CD8-positive, alpha-beta memory T cell (primary cell): ENCODE measurements at places on chromosomes 11 and 22. TPM values are rescaled to one million over a fixed set of nuclear protein-coding genes. Genes with fewer than 3 reads are reported as not detected.

Gene STX5
- total RNA-seq = 35.3 TPM

DNA sequence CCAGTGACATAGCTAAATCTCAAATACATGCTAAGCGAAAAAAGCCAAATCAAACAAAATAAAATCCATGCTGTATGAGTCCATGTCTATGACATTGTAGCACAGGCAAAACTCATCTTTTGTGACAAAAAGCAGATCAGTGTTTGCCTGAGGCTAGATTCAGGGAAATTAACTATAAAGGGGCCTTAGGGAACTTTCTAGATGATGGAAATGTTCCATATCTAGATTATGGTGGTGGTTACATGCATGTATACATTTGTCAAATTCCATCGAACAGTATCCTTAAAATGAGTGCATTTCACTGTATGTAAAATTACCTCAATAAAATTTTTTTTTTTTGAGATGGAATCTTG is 14.9 kb downstream of the CD5 start:
- no peak for DNase-seq

DNA sequence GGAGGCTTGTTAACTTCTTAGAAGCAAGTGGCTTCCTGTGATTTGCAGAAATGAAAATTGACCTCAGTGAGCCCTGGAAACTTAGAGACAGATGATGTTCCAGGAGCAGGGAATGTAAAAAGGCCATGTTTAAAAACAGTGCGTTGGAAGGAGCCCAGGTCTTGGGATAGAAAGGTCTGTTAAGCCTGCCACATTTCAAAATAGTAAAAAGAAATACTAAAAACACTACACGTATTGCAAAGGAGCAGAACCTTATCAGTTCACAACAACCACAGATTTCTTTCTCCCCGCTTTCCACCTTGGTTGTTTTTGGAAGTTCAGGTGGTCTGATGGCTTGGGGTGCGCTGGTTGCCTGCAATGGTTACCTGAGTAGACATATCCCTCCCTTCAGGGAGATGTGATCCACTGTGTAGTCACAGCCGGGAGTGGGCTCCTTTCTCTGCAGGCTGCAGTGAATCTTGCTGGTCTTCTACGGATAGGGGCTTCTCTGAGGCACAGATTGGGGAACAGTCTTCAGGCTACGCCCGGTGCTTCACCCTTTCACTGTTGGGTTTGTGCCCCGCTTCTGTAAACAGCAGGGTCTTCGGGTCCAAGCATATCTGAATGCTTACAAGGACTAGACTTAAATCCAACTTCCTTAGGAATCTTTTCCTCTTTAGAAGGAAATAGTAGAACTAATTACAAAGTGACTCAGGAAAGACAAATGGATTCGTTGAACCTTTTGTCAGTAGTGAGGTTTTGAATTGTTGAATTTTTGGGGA is 1.9 kb downstream of the TEAD1 start:
- DNase-seq = peak; percentile 7

- no peak for DNase-seq
Measured at GRCh38 chr22:40616578-40616977, 19.9 kb downstream of the MRTFA start.

- DNase-seq = no peak
Measured at GRCh38 chr22:41193829-41194228, 11.3 kb upstream of the L3MBTL2 start.

Gene SEPTIN5
- 0.20 TPM for total RNA-seq

- no peak for DNase-seq
Measured at GRCh38 chr11:41414771-41415440, 44.5 kb downstream of the LRRC4C start.

Gene TIGD3
- 1.2 TPM for total RNA-seq

DNA sequence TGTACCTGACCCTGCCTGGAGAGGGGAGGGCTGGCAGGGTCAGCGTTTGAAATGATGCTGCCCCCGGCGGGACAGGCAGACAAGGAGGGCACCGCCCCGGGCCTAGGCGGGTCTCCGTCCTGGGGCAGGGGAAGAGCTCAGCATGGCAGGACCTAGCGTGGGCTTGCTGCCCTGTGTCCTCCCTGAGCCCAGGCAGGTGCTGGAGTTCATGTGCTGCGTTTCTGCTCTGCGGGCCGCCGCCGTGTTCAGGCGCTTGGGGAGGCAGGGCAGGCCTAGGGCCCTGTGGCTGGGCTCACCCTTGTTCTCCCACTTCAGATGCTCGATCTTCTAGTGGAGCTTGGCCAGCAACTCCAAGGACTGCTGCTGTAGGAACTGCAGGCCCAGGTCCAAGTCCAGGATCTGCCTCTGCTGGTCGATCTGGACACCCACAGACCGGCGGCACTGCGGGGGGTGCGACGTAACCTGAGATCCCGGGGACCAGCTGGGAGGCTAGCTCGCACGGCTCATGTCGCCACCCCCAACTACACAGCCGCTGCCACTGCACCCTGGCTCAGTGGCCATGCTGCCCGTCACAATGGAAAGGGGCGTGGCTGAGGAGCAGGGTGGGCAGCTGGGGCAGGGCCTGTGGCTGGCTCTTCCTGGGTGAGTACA is 84.4 kb downstream of the MED15 start:
- DNase-seq = no peak

DNA sequence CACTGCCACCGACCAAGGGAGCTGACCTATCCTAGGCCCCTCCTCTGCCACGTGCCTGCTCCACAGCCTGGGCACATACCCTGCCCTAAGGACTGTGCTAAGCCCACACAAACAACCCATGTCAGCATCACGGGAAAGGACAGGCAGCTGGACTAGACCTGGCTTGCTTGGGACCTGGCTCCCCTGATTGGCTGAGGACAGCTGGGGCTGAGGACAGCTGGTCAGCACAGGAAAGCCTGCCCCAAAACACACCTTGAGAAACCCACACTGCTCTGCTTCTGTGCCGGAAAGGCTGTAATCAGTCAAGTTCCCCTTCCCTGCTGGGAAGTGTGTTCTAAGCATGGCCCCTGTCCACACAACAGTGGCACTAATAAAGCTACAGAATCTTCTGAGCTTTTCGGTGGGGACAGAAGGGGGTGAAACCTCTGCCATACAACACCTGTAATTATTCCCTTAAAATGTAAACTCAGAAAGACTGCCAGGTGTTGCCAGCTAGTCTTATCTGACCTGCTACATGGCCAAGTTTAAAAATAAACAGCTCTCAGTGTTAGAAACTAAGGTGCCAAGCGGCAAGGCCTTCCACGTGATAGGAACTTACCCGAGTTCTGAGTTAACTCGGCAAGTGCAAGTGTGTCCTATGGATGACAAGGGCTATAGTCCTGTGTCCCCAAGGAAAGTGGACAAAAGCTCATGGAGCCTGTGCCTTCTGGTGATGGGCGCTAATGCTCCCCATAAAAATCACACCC is 35.7 kb upstream of the ARFGAP3 start:
- no peak for DNase-seq

Gene CARD18
- total RNA-seq = not detected

- DNase-seq = no peak
Measured at GRCh38 chr11:16226245-16226644, 130.1 kb downstream of the SOX6 start.

DNA sequence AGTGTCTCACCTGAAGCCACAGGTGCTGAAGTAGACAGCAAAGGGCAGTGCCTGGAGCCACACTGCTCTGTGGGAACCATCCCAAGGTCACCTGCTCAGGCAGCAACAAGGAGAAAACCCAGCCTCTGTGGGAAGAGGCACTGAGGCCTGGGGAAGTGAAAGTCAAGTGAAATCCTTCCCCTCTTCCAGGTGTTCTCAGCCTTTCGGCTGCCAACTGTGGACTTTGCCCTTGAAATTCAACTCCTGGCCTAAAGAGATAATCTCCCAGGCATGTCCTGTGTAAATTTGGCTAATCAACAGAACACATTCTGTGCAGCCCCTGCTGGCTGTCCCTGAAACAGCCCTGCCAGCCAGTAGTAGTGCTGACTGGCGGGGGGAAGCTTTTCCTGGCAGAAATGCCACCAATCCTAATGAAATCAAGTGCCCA is 112.1 kb downstream of the RPL27A start:
- no peak for DNase-seq

- DNase-seq = no peak
Measured at GRCh38 chr22:38350444-38351359, 33.5 kb upstream of the CSNK1E start.

Gene GGTLC2
- total RNA-seq = not detected

DNA sequence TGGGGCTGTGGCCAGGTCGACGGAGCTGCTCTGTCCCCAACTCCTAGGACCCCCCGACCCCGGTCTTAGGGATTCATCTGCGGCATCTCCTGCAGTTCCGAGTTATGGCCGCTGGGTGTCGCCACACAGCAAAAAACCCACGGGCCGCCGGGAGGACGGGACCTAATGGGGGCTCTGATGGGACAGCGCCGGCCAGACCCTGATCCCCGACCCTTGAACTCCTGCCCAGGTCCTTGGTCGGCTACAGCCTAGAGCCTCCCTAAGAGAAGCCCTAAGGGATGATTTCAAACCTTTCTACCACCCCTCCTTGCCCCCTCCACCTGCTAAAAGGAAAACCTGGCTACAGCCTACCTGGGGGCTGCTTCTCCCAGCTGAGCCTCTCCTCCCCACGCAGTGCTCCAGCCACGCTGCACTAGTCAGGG is 30.8 kb upstream of the LRRC10B start:
- peak; percentile 42 for DNase-seq

DNA sequence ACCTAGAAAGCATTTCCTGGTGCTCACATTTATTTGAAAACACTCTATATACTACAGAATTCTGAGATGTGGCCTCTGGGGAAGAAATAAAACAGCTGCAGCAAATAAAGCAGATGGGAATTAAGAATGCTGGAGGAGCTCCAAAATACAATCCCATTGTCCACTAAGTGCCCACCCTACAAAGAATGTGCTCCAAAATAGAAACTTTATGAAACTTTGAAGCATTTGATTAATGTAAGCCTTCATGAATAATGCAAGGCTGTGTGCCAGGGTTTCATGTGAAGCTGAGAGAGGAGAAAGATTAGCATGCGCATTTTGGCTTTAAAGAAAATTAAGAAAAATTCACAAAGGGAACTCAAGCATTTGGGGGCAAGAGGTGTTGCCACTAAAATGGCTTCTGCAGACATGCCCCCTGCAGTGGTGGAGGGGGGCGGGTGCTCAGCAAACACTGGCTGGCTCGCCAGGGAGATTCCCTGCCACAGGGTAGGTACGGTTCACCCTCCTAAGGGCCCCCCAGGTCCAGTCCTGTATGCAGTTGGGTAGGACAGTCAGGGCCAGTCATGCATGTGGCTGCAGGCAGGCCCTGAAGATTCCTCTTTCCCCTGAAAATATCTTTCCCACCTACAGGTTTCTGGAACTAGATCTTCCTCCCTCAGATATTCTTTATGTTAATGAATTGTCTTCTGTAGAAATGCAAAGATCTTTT is 46.6 kb upstream of the RCN1 start:
- DNase-seq = no peak

Gene CCDC116
- 0.48 TPM for total RNA-seq

Gene ELF5
- total RNA-seq = not detected

- no peak for DNase-seq
Measured at GRCh38 chr11:108890482-108891105, 225.7 kb downstream of the DDX10 start.

DNA sequence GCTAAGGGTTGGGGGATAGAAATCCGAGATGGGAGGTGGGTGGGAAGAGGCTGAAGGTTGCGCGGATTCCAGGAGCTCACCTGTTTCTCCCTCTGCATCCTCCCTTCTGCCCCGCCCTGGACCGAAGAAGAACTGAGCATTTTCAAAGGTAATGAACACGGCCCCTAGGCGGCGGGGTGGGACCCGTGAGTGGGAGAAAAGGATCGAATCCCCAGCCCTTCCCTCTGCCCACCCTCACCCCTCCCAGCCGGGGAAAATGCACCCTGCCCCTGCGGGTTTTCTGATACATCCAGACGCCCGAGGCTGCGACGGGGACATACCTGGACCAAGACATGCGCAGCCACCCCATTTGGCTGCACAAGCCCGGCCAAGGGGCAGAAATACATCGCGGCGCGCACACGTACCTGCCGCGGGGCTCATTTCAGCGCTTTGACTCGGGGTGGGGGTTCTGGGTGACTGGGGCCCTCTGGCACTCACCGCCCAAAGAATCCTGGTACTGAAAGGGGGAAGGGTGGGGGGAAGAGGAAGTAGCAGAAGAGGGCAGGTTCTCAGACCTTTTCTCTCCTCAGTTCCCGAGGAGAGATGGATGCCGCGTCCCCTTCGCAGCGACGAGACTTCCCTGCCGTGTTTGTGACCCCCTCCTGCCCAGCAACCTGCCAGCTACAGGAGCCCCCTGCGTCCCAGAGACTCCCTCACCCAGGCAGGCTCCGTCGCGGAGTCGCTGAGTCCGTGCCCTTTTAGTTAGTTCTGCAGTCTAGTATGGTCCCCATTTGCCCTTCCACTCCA is 6.0 kb downstream of the VSIG2 start:
- no peak for DNase-seq

DNA sequence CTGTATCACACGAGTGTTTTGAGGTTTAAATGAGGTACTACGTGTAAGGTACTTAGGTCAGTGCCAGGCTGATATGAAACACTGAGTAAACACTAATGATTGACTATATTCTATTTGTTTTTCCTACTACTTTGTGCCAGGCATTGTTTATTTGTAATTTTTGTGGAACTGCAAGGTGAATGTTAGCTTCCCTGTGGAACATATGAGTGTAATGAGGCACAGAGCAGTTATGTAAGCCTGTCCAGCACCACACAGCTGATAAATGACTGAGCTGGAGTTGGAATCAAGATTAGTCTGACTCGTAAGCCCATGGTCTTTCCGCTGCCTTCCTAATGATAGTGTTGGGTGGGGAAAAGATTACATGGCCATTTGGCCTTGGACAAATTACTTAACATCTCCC is 5.9 kb downstream of the SLC37A2 start:
- DNase-seq = no peak

- no peak for DNase-seq
Measured at GRCh38 chr11:122440811-122441665, 214.5 kb upstream of the UBASH3B start.

DNA sequence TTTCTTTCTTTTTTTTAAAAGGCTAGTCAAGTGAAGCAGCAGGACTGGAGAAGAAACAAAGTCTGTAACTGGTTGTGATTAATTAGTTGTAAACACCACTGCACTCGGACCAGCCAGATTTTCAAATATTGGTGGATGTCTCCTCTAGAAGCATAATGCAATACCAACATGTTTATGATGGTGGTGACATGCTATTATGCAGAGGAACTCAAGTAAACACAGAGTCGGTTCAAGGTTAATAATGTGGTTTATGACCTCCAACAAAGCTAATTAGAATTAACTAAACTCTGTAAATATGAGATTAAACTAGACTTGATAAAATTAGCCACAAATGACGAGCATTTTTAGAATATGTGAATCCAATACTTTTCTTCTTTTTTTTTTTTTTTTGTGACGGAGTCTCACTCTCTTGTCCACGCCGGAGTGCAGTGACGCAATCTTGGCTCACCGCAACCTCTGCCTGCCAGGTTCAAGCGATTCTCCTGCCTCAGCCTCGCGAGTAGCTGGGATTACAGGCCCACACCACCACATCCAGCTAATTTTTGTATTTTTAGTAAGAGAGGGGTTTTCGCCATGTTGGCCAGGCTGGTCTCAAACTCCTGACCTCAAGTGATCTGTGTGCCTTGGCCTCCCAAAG is 11.8 kb upstream of the AGBL2 start:
- no peak for DNase-seq

- no peak for DNase-seq
Measured at GRCh38 chr11:34215806-34216453, 110.5 kb downstream of the NAT10 start.

GRCh38 chr11:34570584-34570983 is 50.3 kb upstream of the EHF start:
- DNase-seq = no peak

Gene CRACR2B
- 3.6 TPM for total RNA-seq

GRCh38 chr22:23233084-23233531 is 52.8 kb downstream of the BCR start:
- no peak for DNase-seq

Gene OR56A5
- not detected for total RNA-seq
